Activated CD4-positive, alpha-beta T cell treated with anti-CD3 and anti-CD28 coated beads, Interleukin-2, amount 10 ng/mL, durations not matched to agents 7 days and 5 days (primary cell): ENCODE measurements at places on chromosomes 5 and 9. TPM values are rescaled to one million over a fixed set of nuclear protein-coding genes. Genes with fewer than 3 reads are reported as not detected.
A peak's percentile ranks its signal among the peaks of the same experiment; 100 is the strongest.

The AIF1L gene
- 1.4 TPM for total RNA-seq

GRCh38 chr5:106730912-106731311 is 939.8 kb downstream of the EFNA5 start:
- no peaks in the 10 kb centered on the region for H3K27me3 ChIP-seq
- DNase-seq = no peak
- H3K4me3 ChIP-seq = no peak overlapping the region
- no peak overlapping the region for H3K27ac ChIP-seq

DNA sequence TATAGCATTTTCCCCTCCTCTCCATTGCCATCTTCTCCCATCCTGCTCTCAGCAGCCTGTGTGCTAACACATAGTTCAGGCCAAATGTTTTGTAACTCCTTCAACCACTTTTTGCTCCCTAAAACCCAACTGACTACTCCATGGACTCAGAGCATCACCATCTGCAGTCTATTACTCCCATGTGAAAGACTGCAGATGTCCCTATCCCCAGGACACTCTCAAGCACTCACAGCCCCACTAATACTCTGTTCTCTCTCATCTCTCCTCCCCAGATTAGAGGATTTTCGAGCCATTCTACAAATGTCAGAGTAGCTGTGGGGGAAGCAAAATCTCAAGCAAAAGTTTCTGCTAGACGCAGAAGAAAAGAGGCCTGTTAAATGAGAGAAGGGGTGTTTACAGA is 99.3 kb downstream of the ITGA1 start:
- H3K27ac ChIP-seq = no peak overlapping the region
- DNase-seq = no peak
- peaks cover 2% of the 10 kb centered on the region for H3K27me3 ChIP-seq
- H3K4me1 ChIP-seq = no peaks in the 10 kb centered on the region

DNA sequence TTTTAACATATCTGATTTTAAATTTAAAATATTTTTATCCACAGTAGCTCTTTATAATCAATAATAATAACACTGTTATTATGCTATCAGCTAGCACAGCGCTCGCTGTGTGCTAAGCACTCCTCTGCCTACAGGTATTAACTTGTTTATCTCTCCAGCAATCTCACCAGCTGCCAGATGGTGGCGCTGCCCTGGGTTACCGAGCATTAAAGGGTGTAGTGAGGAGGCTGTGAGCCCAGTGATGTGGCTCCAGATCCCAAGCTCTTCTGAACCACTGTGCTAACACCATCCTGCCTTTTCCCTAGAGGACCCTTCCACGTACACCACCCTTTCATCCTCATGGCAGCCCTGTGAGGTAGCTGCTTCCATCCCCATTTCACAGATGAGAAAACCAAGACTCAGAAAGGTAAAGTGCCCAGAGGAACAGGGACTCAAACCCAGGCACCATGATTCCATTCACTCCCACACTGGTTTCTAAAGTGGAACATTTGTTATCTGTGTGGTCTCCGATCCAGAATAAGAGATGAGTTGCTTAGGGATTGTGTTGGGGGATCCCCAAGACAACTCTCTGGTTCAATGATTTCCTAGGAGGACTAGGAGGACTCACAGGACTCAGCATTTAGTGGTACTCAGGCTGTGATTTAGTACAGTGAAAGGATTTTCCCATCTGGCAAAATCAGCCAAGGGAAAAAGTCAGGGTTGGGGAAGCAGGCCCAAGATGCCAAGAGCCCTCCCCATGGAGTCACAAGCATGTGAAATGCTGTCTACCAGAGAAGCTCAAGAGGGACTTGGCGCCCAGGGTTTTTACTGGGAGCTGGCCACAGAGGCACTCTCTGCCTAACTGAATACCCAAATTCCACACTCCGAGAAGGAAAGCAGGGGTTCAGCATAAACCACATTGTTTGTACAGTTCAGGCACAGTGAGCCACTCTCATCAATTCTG is 7.0 kb downstream of the IGFBPL1 start:
- no peak overlapping the region for H3K4me3 ChIP-seq
- H3K4me1 ChIP-seq = no peaks in the 10 kb centered on the region
- peak; percentile 51 for DNase-seq
- peaks cover 8% of the 10 kb centered on the region for H3K27me3 ChIP-seq
- H3K27ac ChIP-seq = no peak overlapping the region

DNA sequence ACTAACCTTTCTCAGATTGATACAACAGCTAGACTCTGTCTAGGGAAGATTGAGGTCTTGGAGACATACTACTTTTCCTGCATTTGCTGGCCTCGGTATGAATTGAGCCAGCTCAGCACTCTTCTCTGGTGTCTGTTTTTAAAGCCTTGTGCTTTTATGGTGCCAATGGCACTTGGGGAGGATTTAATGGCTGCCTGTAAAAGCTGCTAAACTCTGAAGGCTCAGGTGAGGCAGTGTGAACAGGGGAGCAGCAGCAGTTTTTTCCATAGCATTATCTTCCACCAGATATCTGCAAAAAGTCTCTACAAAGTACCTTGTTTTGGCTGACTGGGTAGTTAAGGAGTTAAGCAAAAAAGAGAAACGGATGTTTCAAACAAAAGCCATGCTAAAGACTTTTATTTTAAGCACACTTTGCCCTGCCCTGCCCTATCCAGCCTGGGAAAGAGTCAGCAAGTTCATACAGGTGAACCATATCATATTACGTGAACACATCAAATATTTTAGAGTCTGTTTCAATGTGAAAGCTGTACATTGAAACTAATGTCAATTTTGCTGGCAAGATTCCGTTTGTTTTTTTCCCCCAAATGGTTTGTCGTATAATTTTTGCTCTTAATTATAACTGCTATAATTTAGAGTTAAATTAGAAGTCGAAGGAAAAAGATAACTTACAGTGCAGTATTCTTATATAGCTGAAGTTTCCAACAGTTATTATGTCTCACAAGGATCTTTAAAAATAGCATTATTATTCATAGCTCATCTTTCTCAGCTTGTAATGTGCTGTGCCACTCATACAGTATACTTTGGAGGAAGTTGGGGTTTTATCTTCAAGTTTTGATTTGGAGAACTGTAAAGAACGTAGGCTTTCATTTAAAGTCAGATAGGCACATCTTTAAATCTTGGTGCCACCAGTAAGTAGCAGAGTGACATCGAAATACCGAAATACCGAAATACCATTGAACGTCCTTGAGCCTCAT is 424.1 kb upstream of the CD180 start:
- no peak overlapping the region for H3K4me3 ChIP-seq
- H3K4me1 ChIP-seq = no peaks in the 10 kb centered on the region
- no peaks in the 10 kb centered on the region for H3K27me3 ChIP-seq
- H3K27ac ChIP-seq = no peak overlapping the region
- no peak for DNase-seq

- no peaks in the 10 kb centered on the region for H3K27me3 ChIP-seq
- H3K27ac ChIP-seq = no peak overlapping the region
- DNase-seq = no peak
- peaks cover 27% of the 10 kb centered on the region for H3K36me3 ChIP-seq
- H3K4me1 ChIP-seq = peaks cover 1% of the 10 kb centered on the region
Observed at GRCh38 chr9:6471231-6471850, 58.3 kb downstream of the UHRF2 start.

- H3K27me3 ChIP-seq = peaks cover 4% of the 10 kb centered on the region
- H3K36me3 ChIP-seq = no peaks in the 10 kb centered on the region
- DNase-seq = no peak
- H3K4me1 ChIP-seq = peaks cover under 1% of the 10 kb centered on the region
- peak overlapping the region; percentile 9 for H3K27ac ChIP-seq
Observed at GRCh38 chr5:134459010-134459403, 47.3 kb upstream of the CDKN2AIPNL start.

GRCh38 chr5:181207214-181207959 is 2.4 kb upstream of the TRIM7 start:
- H3K36me3 ChIP-seq = no peaks in the 10 kb centered on the region
- peak; percentile 70 for DNase-seq
- H3K27me3 ChIP-seq = peaks cover 31% of the 10 kb centered on the region
- H3K4me3 ChIP-seq = peak overlapping the region; percentile 74

- H3K4me3 ChIP-seq = no peak overlapping the region
- no peaks in the 10 kb centered on the region for H3K27me3 ChIP-seq
- no peak for DNase-seq
- no peak overlapping the region for H3K27ac ChIP-seq
Observed at GRCh38 chr5:137933491-137933911, 44.2 kb downstream of the PKD2L2 start.

GRCh38 chr5:84718377-84718776 is 333.7 kb upstream of the EDIL3 start:
- no peaks in the 10 kb centered on the region for H3K27me3 ChIP-seq
- no peaks in the 10 kb centered on the region for H3K36me3 ChIP-seq
- DNase-seq = no peak

GRCh38 chr9:109035684-109036423 is 22.6 kb upstream of the CTNNAL1 start:
- peaks cover 54% of the 10 kb centered on the region for H3K36me3 ChIP-seq
- H3K4me1 ChIP-seq = no peaks in the 10 kb centered on the region
- no peak for DNase-seq
- H3K4me3 ChIP-seq = no peak overlapping the region

DNA sequence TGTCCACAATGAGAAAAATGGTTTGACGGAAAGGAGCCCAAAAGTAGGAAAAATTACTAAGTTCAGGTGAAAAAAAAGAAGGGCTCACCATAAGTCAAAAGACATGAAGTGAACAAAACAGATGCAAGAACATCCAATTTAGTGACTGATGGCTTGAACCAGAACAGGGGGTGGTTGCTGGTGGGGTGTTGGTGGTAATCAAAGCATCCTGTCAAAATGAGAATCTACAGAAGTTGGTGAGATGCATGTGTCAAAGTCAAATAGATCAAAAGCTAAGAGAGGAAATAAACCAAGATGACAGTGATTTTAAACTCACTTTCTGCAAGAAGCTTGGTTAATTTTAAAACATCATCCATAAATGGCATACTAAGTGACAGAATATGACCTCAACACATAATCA is 117.4 kb downstream of the MLLT3 start:
- peaks cover 40% of the 10 kb centered on the region for H3K36me3 ChIP-seq
- H3K27me3 ChIP-seq = no peaks in the 10 kb centered on the region
- H3K4me1 ChIP-seq = peaks cover 76% of the 10 kb centered on the region

GRCh38 chr5:68682400-68683160 is 411.2 kb upstream of the SLC30A5 start:
- DNase-seq = no peak
- H3K4me3 ChIP-seq = no peak overlapping the region
- no peak overlapping the region for H3K27ac ChIP-seq
- no peaks in the 10 kb centered on the region for H3K36me3 ChIP-seq
- H3K27me3 ChIP-seq = peaks cover 11% of the 10 kb centered on the region

- no peaks in the 10 kb centered on the region for H3K36me3 ChIP-seq
- no peak overlapping the region for H3K4me3 ChIP-seq
- H3K4me1 ChIP-seq = no peaks in the 10 kb centered on the region
- no peak overlapping the region for H3K27ac ChIP-seq
Observed at GRCh38 chr9:120161776-120162175, 418.2 kb downstream of the CDK5RAP2 start.

The CDHR2 gene
- 1.3 TPM for total RNA-seq

DNA sequence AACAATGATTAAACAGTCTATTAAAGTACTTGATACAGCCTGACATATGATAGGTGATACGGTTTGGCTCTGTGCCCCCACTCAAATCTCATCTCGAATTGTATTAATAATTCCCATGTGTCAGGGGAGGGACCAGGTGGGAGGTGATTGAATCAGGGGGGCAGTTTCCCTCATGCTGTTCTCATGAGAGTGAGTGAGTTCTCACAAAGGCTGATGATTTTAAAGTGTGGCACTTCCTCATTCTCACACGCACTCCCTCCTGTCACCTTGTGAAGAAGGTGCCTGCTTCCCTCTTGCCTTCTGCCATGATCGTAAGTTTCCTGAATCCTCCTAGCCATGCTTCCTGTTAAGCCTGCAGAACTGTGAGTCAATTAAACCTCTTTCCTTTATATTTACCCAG is 40.1 kb upstream of the TARS1 start:
- no peaks in the 10 kb centered on the region for H3K4me1 ChIP-seq
- H3K27me3 ChIP-seq = peaks cover 2% of the 10 kb centered on the region
- H3K36me3 ChIP-seq = no peaks in the 10 kb centered on the region
- no peak overlapping the region for H3K27ac ChIP-seq
- H3K4me3 ChIP-seq = no peak overlapping the region

DNA sequence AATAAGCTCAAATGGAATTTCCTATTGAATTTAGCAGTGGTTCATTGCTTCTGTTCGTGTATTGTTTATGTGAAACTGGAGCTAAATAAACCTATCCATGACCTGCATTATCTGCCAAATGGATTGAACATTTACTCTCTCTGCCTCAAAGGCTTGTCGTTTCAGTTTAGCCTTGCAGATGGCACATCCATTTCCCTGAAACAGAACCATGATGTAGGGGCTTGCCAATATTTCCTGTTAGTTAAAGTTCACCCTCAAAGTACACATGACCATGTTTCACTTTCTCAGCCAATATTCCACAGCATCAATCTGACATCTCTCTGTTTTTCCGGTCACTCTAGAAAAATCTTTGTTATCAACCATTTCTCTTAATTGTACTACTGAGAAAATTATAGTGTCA is 545.3 kb downstream of the TAF11L14 start:
- no peak overlapping the region for H3K27ac ChIP-seq
- no peak overlapping the region for H3K4me3 ChIP-seq
- no peak for DNase-seq
- H3K36me3 ChIP-seq = no peaks in the 10 kb centered on the region
- H3K4me1 ChIP-seq = no peaks in the 10 kb centered on the region

The LRRC70 gene
- total RNA-seq = 0.47 TPM

DNA sequence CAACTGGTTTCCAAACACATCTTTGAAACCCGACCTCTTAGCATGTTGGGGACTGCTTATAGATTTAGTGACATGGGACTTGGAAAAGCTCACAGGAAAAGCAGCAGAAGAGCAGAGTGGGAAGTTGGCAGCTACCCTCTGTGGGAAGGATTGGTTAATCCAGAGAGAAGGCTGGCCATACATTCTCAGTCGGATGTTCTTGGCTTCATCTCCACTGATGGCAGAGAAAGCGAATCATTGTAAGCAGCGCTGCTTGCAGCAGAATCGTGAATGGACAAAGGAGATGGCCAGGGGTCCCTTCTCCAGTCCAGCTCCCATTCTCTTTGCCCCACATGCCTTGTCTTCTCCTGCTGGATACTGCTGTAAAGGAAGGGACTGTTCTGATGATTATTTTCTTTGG is 62.7 kb downstream of the MEGF10 start:
- no peak overlapping the region for H3K4me3 ChIP-seq
- H3K27me3 ChIP-seq = peaks cover 14% of the 10 kb centered on the region
- no peak for DNase-seq
- H3K4me1 ChIP-seq = no peaks in the 10 kb centered on the region
- no peak overlapping the region for H3K27ac ChIP-seq
